ENCODE measurements at places on chromosomes 7 and 10. TPM values are rescaled to one million over a fixed set of nuclear protein-coding genes. Genes with fewer than 3 reads are reported as not detected.
A peak's percentile ranks its signal among the peaks of the same experiment; 100 is the strongest.

BHLHA15 gene
- 1.2 TPM for total RNA-seq

PNLIPRP2 gene
- total RNA-seq: not detected

PNPLA8 gene
- 26.2 TPM for total RNA-seq

NRG3 gene
- total RNA-seq: not detected

GPRIN2 gene
- total RNA-seq: 5.7 TPM

DNA sequence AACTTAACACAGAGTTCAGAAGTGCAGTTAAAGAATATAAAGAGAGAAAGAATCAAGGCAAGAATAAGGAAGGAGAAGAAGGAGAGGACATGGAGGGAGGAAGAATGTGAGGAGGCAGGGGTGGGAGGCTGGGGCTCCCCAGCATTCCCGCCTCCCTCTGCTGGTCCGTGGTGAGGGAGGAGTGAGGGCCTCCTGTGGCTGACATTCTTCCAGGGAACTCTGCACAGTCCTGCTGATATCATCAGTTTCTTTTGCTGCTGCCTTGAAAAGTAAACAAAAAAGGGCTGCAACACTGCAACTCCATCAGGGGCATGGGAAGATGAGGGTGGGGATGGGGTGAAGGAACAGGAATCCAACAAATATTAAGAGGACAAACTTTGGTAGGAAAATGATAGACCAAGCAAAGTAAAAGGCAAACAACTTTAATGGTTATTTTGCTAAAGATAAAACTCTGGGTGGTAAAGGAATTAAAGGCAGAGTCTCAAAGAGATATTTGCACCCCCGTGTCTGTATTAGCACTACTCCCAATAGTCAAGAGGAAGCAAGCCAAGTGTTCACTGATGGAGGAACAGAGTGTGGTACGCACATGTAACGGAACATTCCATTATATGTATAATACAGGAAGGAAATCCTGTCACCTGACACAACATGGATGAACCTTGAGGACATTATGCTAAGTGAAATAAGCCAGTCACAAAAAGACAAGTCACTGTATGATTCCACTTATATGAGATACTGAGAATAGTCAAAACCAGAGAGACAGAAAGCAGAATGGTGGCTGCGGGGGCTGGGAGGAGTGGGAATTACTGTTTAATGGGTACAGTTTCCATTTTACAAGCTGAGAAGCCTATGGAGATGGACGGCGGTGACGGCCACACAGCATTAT, 8.0 kb upstream of the SPOCK2 start:
- no peak for DNase-seq

DNA sequence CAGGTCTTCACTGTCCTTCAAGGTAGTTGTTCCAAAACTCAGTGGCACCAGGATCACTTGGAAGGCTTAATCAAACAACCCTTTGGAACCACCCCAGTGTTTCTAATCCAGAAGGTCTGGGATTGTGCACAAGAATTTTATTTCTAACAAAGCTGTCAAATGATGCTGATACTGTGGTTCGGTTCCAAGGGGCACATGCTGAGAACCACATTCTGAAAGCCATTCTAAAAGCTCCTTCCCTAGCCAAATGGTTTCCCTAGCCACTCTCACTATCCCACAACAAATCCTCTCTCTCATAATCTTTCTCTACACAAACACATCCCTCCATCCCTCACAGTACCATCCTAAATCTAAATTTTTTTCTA, 52.1 kb downstream of the MACC1 start:
- no peak for DNase-seq

DNA sequence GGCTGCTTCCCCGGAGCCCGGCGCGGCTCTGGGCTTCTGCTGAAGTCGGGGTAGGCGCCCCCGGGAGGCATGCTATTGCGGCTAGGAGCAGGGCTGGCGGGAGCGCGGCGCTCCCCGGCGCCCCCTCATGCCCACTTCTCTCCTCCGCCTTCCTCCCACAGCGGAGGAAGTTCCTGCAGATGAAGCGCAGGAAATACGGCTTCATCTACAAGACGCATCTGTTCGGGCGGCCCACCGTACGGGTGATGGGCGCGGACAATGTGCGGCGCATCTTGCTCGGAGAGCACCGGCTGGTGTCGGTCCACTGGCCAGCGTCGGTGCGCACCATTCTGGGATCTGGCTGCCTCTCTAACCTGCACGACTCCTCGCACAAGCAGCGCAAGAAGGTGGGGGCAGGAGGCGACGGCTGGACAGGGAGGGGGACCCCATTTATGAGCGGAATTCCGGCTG, 479 bp downstream of the CYP26A1 start:
- no peak for DNase-seq

- DNase-seq: peak; percentile 22
Measured at GRCh38 chr10:53325066-53325465, 552.5 kb upstream of the MBL2 start.

DNA sequence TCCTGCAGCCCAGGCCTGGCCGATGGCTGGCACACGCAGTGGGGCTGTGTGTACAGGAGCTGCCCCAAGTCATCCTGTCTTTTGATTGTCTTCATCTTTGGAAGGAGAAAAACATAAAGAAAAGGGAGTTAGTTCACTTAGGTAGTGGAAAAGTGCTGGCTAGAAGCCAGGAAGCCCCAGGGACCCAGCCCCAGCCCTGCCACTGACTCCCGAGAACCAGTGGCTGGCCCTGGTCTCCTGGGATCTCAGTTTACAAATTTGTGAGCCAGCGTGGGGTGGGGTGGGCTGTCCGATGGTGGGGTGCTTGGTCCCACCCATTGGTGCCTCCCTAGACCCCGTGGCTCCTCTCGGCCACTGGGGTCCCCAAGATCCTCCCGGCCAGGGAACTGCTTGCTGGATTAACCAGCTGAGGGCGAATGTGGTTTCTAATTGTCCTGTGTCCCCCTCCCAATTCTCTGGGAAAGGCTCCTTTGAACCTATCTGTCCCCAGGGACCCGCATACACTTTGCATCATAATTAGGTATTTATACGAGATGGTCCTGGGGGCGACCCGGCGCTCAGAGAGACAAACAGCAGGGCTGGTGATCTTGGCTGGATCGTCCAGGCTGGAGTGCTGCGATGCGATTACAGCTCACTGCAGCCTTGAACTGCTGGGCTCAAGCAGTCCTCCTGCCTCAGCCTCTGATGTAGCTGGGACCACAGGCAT, 16.3 kb upstream of the CHST12 start:
- no peak for DNase-seq

GRCh38 chr7:51577390-51577789, 260.8 kb upstream of the COBL start:
- DNase-seq: no peak

- DNase-seq: no peak
Measured at GRCh38 chr10:14618674-14619073, 156.0 kb downstream of the FAM107B start.

GRCh38 chr7:21107101-21107500, 320.4 kb upstream of the SP8 start:
- DNase-seq: no peak

DNA sequence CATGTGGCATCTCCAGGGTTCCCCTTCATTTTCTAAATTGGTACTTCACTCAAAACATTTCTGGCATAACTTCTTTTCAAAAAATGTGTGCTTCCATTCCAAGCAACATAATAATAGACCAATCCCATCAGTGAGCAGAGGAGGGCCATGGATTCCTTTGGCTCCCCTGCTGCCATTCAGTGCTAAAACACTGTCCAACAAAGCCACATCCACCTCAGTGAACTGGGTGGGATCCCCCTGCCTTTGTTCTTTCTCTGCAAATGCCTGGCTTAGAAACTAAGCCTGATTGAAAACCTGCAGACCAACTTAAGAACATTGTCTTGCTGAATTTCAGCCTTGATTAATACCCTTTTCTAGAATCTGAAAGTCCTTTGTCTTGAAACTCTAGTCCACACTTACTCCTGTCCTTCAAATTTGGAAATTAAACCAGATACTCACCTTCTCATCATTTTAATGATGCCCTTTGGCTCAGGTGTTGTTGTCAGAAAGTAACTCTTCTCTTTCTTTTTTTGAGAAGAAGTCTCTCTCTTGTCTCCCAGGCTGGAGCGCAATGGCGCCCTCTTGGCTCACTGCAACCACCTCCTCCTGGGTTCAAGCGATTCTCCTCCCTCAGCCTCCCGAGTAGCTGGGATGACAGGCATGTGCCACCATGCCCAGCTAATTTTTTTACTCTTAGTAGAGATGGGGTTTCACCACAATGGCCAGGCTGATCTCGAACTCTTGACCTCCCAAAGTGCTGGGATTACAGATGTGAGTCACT, 132.3 kb downstream of the PLXNA4 start:
- DNase-seq: no peak

- no peak for DNase-seq
Measured at GRCh38 chr7:55965100-55965470, 700 bp downstream of the NIPSNAP2 start.

Measured in chondrocyte (in vitro differentiated cells).